ENCODE measurements at places on chromosomes 2 and 18. TPM values are rescaled to one million over a fixed set of nuclear protein-coding genes. Genes with fewer than 3 reads are reported as not detected.

- DNase-seq, result no peak
Measured at GRCh38 chr18:47248115-47248603, 3.3 kb downstream of the SKOR2 start.

GRCh38 chr18:38427234-38427633, 861.6 kb upstream of the CELF4 start:
- DNase-seq, result no peak

DNA sequence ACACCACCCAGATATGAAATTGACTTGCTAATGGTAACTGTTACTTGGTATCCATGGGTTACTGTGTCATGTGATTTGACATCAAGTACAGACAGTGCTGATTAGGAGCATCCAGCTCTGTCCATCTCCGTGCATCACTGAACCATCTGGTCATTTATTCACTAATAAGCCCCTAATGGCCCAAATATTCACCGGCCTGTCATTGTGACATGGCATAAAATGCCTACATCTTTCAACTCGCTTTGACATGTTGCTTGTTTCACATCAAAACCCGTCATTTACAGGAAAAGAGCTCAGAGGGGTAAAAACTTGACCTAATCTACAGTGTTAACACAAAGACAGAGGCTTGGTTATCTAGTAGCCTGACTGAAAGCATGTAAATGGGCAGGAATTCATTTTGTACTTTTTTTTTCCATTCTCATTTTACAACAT, 308.9 kb upstream of the ATP5MC3 start:
- no peak for DNase-seq

DNA sequence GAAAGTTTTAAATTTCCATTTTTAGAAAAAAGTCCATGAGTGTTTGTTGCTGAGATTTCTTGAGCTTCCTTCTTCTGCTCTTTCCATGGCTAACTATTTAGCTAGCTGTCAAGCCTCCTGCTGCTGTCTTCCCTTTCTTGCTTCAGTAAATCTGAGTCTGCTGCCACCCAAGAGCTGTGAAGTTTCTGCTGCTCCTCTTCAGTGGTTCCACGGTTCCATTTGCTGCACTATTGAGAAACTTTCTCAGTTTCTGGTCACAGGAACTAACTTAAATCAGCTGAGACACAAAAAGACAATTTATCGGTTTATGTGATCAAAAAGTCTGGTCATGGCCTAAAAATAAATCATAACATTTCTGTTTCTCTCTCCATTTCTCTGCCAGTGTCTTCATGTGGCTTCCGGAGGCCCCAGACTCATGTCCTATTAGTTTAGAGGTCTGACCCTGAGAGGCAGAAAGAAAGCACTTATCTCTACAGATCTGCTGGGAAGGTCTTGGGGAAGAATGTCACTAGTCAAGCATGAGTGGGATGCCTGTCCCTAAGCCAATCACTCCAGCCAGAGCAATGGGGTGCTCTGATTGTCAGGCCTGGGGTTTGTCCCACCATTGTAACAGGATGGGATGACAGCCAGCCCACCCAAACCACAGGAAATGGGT, 73.0 kb upstream of the ARL4C start:
- no peak for DNase-seq

DNA sequence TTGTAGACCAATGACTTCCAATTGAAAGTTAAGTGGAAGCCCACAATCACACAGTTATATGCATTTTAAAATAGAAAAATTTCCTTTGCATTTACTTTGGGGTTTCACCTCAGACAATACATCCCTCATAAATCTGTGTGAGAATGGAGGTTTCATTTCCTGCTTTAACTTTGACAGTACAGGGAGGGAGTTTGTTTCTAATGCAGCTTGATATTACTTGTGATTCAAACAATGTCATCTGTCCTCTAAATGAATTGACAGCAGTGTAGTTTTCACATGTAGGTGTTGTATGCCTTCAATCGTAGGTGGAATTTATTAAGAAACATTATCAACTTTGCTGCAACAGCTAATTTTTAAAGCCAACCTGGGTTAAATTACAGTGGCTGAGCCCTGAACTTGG, 75.2 kb downstream of the TMEFF2 start:
- no peak for DNase-seq

- no peak for DNase-seq
Measured at GRCh38 chr2:102401865-102402264, 21.1 kb upstream of the IL18RAP start.

CAPN13 gene
- not detected for polyA plus RNA-seq

- no peak for DNase-seq
Measured at GRCh38 chr2:88006912-88007439, 9.4 kb downstream of the RNU2-63P start.

RAMP1 gene
- polyA plus RNA-seq, result 47.7 TPM

- DNase-seq, result no peak
Measured at GRCh38 chr2:173943738-173944137, 21.4 kb downstream of the SP3 start.
